Inflammatory macrophage (primary cell): ENCODE measurements at places on chromosomes 13 and 19.
A peak's percentile ranks its signal among the peaks of the same experiment; 100 is the strongest.

GRCh38 chr19:48283908-48284307, 14.0 kb downstream of the ZNF114 start:
- DNase-seq: no peak

DNA sequence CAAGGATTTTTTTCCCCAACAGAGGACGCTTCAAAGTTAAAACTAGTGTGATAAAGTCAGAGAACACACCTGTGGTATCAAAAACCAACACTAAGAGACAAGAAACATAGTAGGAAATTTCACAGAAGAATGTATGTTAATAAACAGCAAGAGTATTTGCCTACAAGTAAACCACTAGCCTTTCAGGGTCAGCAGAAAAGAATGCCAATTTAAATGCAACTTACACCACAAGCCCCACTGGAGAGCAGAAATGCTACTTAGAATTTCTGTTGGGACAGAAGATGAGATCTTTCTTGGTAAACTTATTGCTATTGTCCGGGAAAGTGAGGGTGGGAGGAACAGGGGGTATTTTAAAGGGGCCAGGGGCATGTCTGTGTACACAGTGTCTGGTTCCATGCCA, 68.6 kb downstream of the STK24 start:
- no peak for DNase-seq

DNA sequence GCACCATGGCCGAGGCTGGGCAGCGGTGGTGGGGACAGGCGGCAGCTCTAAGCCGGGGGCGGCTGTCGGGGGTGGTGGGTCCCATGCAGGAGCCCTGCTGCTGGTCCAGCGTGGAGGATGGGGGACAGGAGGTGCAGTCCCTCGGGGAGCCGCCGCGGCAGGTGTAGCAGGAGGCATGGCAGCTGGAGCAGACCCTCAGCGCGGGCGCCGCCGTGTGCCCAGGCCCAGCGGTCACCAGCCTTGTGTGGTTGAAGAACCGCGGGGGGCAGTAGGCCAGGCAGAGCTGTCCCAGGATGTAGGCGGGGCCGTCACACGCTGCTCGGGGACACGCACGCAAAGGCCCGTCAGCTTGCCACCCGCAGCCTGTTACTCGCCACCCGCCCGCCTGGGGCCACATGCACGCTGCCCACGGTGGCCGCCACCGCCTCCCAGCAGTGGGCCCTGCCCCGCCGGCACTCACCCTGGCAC, 2.9 kb upstream of the C19orf25 start:
- no peak for DNase-seq

DNA sequence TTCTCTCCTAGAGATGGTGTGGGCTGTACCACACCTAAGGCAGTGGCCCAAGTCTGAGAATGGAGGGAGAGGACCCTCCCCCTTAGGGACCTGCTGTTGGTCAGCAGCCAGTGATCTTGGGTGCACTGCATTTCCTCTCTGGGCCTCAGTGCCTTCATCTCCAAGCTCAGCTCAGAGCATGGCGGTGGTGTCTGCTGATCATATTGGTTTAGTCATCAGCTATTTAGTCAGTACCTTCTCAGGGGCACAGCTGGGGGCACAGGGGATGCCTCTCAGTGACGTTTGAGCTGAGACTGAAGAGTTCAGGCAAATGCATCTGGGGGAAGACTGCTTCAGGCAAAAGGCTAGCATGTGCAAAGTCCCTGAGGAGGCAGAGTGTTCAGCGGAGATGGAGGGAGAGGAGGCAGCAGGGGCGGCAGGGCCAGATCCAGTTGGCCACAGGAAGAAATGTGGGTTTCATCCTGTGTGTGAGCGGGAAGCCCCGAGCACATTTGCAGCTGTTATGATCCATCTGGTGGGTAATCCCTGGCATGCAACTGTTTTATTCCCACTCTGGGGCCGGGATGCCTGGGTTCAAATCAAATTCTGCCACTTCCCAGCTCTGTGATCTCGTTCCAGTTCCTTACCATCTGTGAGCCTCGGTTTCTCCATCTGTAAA, 15.7 kb upstream of the PGLS start:
- no peak for DNase-seq

DNA sequence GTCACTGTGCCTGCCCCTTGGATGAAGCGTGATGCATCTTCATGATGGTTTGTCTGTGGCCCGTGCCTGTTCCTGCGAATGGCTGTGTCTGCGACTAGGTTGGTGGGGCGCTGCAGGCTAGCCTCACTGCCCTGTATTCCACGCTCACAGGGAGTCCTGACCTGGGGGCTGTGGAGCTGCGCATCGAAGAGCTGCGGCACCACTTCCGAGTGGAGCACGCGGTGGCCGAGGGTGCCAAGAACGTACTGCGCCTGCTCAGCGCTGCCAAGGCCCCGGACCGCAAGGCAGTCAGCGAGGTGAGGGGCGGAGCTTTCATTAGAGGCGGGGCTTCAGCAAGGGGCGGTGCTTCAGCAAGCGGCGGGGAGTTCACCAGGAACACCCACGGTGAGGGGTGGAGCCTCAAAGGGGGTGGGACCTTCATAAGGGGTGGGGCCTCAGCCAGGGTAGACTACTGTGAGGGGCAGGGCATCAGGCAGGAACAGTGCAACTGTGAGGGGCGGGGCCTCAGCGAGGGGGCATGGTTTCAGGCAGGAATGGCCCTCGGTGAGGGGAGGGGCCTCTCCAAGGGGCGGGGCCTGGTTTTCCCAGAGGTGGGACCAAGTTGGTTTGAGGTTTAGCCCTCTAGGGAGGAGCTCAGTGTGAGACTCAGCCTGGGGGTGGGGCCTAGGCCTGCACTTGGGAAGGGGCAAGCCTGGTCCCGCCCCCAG, 17.2 kb downstream of the PKN1 start:
- DNase-seq: peak; percentile 36

DNA sequence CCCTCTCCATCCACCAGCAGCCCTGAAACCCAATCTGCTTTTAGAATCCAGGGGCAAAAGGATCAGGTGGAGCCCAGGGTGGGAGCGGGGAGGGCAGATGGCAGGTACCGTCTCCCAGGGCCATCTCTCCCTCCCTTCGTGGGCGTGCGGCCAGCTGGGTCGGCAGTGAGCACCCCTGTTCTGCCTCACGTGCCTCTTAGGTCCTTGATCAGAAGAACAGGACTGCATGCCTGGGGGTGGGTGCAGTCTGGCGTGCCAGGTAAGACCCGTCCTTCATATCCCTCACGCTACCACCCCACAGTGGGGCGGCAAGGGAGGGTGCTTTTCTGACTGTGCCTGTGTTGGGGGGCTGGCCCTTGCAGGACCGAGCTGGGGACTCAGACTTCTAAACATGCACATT, 2.0 kb downstream of the SLC8A2 start:
- no peak for DNase-seq

- no peak for DNase-seq
These were observed 96.3 kb upstream of the FNDC3A start for GRCh38 chr13:48879432-48879831.

GRCh38 chr13:110382229-110382628, 75.1 kb downstream of the COL4A2 start:
- DNase-seq: no peak

GRCh38 chr13:20901668-20902437, 693 bp downstream of the XPO4 start:
- DNase-seq: peak; percentile 62

DNA sequence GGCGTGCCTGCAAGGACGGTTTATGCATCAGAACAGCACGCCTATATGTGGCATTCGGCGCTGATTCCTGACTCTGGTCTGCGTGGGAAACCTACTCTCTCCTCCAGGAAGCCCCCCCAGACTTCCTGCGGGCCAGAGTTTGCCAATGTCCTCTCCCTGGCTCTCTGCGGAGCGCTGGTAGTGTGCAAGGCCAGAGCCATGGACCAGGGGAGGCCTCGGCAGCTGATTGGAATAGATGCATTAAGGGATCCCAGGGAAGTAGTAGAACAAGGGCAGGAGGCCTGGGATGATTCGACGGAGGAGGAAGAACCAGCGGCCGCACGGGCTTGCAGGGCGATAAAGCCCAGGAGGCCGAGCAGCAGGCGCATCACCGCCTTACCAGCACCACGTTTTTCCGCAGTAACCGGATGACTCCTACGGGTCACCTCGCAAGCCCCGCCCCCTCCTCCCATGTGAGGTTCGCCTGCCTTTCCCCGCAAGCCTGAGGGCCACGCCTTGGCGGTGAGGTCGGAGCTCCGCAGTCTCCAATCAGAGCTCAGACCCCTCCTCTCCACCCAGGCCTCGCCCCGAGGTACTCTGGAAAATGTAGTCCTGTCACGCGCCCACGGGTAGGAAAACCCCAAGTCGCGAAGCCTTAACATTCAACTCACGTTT, 5.0 kb downstream of the CLEC11A start:
- peak; percentile 62 for DNase-seq

GRCh38 chr13:111283457-111283856, 37.0 kb upstream of the TEX29 start:
- DNase-seq: no peak

- DNase-seq: no peak
These were observed 71.5 kb downstream of the RUBCNL start for GRCh38 chr13:46315491-46316075.

DNA sequence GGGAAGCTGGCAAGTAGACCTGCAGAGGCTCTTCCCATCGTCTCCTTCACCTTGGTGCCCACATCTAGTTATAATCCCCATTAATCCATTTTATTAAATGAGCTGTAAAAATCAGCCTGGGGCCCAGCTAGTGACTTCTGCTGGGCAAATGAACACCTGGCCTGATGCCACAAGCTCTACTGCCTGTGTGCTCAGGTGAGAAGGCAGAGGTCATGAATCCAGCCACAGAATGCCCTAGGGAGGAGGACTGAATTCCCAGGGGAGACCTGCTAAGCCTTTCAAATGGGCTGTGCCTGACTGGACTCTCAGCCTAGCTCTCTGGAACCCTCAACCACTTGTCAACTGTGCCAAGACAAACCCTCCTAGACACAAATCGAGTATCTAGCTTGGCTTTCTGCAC, 74.0 kb downstream of the PDS5B start:
- no peak for DNase-seq

DNA sequence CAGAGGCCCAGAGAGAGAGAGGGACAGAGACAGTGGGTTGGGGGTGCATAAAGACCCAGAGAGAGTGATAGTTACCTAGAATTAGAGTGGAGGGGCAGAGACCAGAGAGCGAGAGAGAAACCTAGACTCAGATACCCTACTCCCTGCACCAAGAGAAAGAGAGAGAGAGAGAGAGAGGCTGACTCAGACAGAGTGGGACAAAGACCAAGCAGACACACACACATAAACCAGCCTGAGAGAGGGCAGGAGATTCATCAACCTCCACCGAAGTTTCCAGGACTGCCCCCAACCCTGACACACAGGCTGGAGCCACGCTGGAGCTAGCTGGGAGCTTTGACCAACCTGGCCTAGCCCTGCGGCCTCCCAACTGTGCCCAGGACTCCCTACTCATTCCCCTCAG, 12.9 kb downstream of the SYT3 start:
- no peak for DNase-seq

DNA sequence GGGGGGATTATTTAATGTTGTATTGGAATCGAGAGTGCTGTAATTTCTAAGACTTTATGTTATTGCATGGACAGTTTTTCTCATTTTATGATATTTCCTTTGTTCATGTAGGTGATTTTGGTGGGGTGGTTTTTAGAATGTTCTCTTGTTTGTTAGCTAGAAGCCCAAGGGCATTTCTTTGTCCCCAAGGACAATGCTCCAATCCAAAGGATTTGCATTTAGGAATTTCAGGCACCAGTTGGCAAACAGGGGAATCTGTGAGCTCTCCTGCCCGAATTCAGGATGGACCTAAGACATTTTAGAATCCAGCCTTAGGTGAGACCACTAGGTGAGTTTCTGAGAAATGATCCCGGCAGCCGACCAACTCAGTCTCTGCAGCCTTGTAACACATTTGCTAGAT, 324.9 kb downstream of the KCNRG start:
- no peak for DNase-seq
